Effector memory CD4-positive, alpha-beta T cell (primary cell): ENCODE measurements at places on chromosomes 12 and 14.

DNA sequence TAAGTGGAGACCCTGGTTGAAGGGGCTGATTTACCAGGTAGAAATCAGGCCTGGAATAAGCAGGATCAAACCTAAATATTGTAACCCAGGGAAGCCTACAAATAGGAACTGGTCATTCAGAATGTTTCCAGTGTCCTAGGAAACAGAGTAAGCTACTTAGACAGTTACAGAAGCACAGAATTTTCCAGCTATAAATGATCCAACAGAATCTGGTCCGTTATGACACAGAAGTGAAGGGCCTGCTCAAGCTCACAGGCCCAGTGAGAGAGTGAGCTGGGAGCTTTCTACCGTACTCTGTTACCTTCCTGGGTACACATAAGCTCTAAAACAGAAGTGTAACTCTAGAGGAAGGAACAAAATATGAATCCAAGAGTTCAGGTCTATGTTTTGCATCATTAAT is 119.1 kb downstream of the TTC7B start:
- DNase-seq: no peak
- no peaks in the 10 kb centered on the region for H3K4me1 ChIP-seq
- no peaks in the 10 kb centered on the region for H3K36me3 ChIP-seq
- no peak overlapping the region for H3K27ac ChIP-seq
- no peaks in the 10 kb centered on the region for H3K27me3 ChIP-seq

GRCh38 chr12:115306380-115306779 is 622.4 kb upstream of the TBX3 start:
- H3K4me3 ChIP-seq: no peak overlapping the region
- no peaks in the 10 kb centered on the region for H3K36me3 ChIP-seq
- DNase-seq: no peak
- no peaks in the 10 kb centered on the region for H3K27me3 ChIP-seq

GRCh38 chr12:42961395-42961794 is 371.8 kb upstream of the PRICKLE1 start:
- H3K4me3 ChIP-seq: no peak overlapping the region
- H3K27me3 ChIP-seq: no peaks in the 10 kb centered on the region
- no peaks in the 10 kb centered on the region for H3K4me1 ChIP-seq
- DNase-seq: no peak
- H3K27ac ChIP-seq: no peak overlapping the region

GRCh38 chr12:65665817-65666216 is 158.5 kb upstream of the HMGA2 start:
- no peak overlapping the region for H3K27ac ChIP-seq
- H3K36me3 ChIP-seq: no peaks in the 10 kb centered on the region
- no peaks in the 10 kb centered on the region for H3K27me3 ChIP-seq
- no peak overlapping the region for H3K4me3 ChIP-seq
- no peaks in the 10 kb centered on the region for H3K4me1 ChIP-seq
- no peak for DNase-seq

- no peaks in the 10 kb centered on the region for H3K27me3 ChIP-seq
- peak; percentile 37 for DNase-seq
- no peak overlapping the region for H3K27ac ChIP-seq
- H3K36me3 ChIP-seq: no peaks in the 10 kb centered on the region
- no peak overlapping the region for H3K4me3 ChIP-seq
These were observed 56.0 kb downstream of the PLEKHG3 start for GRCh38 chr14:64760146-64760755.

GRCh38 chr12:66636771-66637170 is 42.1 kb downstream of the GRIP1 start:
- DNase-seq: no peak
- no peak overlapping the region for H3K27ac ChIP-seq
- H3K4me3 ChIP-seq: no peak overlapping the region
- H3K36me3 ChIP-seq: no peaks in the 10 kb centered on the region

- H3K36me3 ChIP-seq: no peaks in the 10 kb centered on the region
- no peak overlapping the region for H3K4me3 ChIP-seq
- H3K27ac ChIP-seq: no peak overlapping the region
- DNase-seq: no peak
- H3K27me3 ChIP-seq: no peaks in the 10 kb centered on the region
- H3K4me1 ChIP-seq: no peaks in the 10 kb centered on the region
These were observed 15.0 kb upstream of the RFLNA start for GRCh38 chr12:124279846-124280360.

- H3K4me1 ChIP-seq: no peaks in the 10 kb centered on the region
- H3K36me3 ChIP-seq: no peaks in the 10 kb centered on the region
- H3K27ac ChIP-seq: no peak overlapping the region
- no peak overlapping the region for H3K4me3 ChIP-seq
These were observed 52.8 kb upstream of the SLC2A13 start for GRCh38 chr12:40158592-40159111.

DNA sequence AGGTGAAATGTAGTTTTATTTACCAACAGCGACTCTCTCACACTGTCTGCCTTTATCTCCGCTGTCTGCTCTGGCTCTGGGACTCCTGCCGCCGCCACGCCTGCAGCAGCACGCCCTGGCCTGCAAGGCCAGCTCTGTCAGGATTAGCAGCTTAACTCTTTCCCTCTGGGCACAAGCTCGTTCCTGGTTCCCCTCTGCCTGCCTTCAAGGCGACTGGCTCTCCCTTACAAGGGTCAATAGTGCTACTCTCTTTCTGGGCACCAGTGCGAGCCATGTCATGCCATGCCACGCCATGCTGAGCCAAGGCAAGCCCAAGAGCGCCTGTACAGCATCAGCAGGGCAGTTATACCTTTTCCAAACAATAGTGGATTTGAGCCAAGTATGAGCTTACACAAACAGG is 3.6 kb upstream of the CLEC2B start:
- no peak overlapping the region for H3K4me3 ChIP-seq
- no peak overlapping the region for H3K27ac ChIP-seq
- no peaks in the 10 kb centered on the region for H3K27me3 ChIP-seq
- peaks cover 7% of the 10 kb centered on the region for H3K4me1 ChIP-seq
- no peak for DNase-seq

GRCh38 chr12:12696562-12697383 is 790 bp upstream of the GPR19 start:
- H3K27me3 ChIP-seq: no peaks in the 10 kb centered on the region
- DNase-seq: peak; percentile 84
- peaks cover 5% of the 10 kb centered on the region for H3K4me1 ChIP-seq
- peak overlapping the region; percentile 52 for H3K4me3 ChIP-seq

DNA sequence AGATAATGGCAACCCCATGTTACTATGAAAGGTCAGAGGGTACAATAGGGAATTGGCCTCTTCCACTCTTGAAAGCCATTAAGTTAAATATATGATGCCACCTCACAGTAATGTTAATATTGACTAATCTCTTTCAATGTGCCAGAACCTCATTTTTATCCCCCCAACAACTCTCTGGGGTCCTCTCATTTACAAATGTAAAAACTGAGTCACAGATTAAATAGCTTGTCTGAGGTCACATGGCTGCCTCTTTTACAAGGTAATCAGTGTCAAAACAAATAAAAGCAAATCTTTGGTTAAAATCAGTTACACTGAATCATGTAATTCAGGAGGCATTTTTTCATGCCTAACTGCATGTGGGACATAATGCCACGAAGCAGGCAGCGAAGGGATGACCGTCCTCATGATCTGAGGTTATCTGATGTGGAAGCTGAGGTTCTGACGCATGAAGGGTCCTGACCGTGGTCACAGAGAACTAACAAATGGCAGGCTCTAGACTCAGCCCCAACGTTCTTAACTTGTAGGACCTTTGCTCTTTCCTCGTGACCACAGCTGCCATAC is 78.5 kb downstream of the PTPN21 start:
- H3K4me1 ChIP-seq: no peaks in the 10 kb centered on the region
- DNase-seq: no peak
- H3K27me3 ChIP-seq: peaks cover 3% of the 10 kb centered on the region
- H3K27ac ChIP-seq: no peak overlapping the region
- no peaks in the 10 kb centered on the region for H3K36me3 ChIP-seq

GRCh38 chr12:128521981-128522380 is 255.0 kb downstream of the TMEM132C start:
- no peak for DNase-seq
- H3K4me1 ChIP-seq: no peaks in the 10 kb centered on the region
- H3K27me3 ChIP-seq: no peaks in the 10 kb centered on the region
- no peak overlapping the region for H3K27ac ChIP-seq
- H3K4me3 ChIP-seq: no peak overlapping the region
- H3K36me3 ChIP-seq: no peaks in the 10 kb centered on the region

DNA sequence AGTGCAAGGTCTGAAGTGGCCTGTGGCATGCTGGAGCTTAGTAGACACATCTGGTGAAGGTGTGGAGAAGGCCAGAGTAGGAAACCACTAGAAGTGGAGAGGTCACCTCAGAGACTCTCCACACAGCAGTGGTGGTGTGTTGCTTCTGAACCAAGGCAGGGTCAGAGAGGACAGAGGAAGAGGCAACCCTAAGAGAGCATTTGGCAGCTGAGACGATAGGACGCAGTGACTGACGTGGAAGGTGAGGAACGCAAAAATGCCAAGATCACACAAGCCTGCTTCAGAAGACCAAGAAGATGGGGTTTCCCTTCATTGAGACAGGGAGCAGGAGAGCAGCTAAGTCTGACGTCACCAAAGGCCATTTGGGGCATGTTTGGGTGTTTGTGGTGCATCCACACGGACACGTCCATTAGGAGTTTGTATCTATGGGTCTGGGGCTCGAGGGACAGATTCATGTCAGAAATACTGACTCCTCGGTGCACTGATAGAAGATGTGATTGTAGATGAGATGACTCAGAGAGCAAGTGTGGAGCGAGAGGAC is 338.1 kb downstream of the CACNA1C start:
- H3K27me3 ChIP-seq: no peaks in the 10 kb centered on the region
- H3K4me1 ChIP-seq: no peaks in the 10 kb centered on the region
- H3K27ac ChIP-seq: no peak overlapping the region
- no peak overlapping the region for H3K4me3 ChIP-seq

DNA sequence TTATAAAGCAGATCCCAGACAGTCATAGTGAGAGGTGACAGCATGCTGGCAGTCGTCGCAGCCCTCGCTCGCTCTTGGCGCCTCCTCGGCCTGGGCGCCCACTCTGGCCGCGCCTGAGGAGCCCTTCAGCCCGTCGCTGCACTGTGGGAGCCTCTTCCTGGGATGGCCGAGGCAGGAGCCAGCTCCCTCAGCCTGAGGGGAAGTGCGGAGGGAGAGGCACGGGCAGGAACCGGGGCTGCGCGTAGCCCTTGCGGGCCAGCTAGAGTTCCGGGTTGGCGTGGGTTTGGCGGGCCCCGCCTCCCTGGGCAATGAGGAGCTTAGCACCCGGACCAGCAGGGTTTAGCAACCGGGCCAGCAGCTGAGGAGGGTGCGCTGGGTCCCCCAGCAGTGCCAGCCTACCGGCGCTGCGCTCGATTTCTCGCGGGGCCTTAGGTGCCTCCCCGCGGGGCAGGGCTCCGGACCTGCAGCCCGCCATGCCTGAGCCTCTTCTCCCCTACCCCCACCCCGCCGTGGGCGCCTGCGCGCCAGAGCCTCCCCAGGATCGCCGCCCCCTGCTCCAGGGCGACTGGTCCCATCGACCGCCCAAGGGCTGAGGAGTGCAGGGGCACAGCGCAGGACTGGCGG is 451.2 kb upstream of the DCN start:
- H3K36me3 ChIP-seq: no peaks in the 10 kb centered on the region
- H3K4me3 ChIP-seq: no peak overlapping the region
- no peak for DNase-seq
- no peaks in the 10 kb centered on the region for H3K27me3 ChIP-seq
- H3K4me1 ChIP-seq: no peaks in the 10 kb centered on the region

DNA sequence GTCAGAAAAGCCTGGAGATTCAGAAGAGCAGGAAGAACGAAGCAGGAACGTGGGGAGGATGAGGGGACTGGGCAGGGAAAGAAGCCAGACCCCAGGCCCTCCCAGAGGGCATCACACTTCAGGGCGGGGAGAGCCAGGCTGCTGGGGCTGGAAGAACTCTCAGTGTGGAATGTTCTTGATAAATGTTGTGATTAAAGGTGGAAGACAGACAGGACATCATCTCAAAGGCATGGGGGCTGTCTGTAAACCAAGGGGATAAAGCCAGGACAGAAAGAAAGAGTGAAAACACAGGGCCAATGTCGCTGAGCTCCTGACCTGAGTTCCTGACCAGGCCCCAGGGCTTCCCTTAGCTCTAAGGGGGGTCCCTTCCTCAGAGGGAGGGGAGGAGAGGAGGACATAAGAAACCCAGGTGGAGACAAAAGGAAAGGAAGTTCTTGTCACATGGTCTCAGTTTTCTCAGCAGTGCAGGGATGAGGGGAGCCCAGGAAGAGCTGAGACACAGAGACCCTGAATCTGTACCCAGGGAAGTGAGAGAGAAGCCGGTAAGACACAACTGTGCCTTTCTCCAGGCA is 56.3 kb downstream of the SETD3 start:
- DNase-seq: no peak
- no peak overlapping the region for H3K4me3 ChIP-seq
- H3K27ac ChIP-seq: no peak overlapping the region
- no peaks in the 10 kb centered on the region for H3K27me3 ChIP-seq

DNA sequence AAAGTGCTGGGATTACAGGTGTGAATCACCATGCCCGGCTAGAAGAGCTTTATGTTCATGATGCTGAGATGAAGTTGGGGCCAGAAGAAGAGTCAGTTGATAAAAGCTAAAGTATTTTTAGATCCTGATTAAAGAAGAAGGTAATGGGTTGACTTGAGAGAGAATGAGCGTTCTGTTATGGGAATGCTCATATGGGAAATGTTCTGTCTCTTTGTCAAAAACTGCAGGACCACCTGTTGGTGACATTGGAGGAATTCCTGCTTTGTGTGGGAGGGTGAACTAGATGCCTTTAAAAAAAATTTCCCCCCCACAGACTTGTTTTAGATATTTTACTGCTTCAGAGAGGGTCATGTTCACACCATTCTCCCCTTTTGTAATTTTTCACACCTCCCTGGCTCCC is 6.7 kb downstream of the WDR20 start:
- no peaks in the 10 kb centered on the region for H3K4me1 ChIP-seq
- H3K4me3 ChIP-seq: no peak overlapping the region
- H3K36me3 ChIP-seq: no peaks in the 10 kb centered on the region
- no peak for DNase-seq
- H3K27me3 ChIP-seq: no peaks in the 10 kb centered on the region
- H3K27ac ChIP-seq: no peak overlapping the region

- no peaks in the 10 kb centered on the region for H3K36me3 ChIP-seq
- peaks cover 22% of the 10 kb centered on the region for H3K4me1 ChIP-seq
- H3K4me3 ChIP-seq: no peak overlapping the region
- H3K27me3 ChIP-seq: no peaks in the 10 kb centered on the region
- DNase-seq: no peak
These were observed 99.2 kb upstream of the AMN1 start for GRCh38 chr12:31828071-31828470.

GRCh38 chr12:43969882-43970281 is 134.0 kb downstream of the TMEM117 start:
- H3K4me3 ChIP-seq: no peak overlapping the region
- DNase-seq: no peak
- H3K4me1 ChIP-seq: no peaks in the 10 kb centered on the region
- no peaks in the 10 kb centered on the region for H3K27me3 ChIP-seq
- H3K36me3 ChIP-seq: no peaks in the 10 kb centered on the region
- H3K27ac ChIP-seq: no peak overlapping the region

- no peaks in the 10 kb centered on the region for H3K27me3 ChIP-seq
- H3K27ac ChIP-seq: no peak overlapping the region
- no peak for DNase-seq
These were observed 24.3 kb upstream of the GLIPR1L2 start for GRCh38 chr12:75366629-75367028.
